H9 (cell line): ENCODE measurements at places on chromosomes 3 and 15. TPM values are rescaled to one million over a fixed set of nuclear protein-coding genes. Genes with fewer than 3 reads are reported as not detected.

DNA sequence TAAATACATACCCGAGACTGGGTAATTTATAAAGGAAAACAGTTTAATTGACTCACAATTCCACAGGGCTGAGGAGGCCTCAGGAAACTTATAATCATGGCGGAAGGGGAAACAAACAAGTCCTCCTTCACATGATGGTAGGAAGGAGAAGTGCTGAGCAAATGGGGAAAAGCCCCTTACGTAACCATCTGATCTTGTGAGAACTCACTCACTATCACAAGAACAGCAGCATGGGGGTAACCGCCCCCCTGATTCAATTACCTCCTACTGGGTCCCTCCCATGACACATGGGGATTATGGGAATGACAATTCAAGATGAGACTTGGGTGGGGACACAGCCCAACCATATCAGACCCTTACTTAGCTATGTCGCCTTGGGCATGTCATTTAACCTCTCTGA lies 27.7 kb downstream of the SCG3 start:
- no peaks in the 10 kb centered on the region; the same call in 1 of the 2 replicates for H3K36me3 ChIP-seq
- no peak overlapping the region for H3K27ac ChIP-seq

Gene HCLS1
- total RNA-seq, result 1.1 and 1.2 TPM in 2 replicates

Gene RBPMS2
- total RNA-seq, result 181 and 185 TPM in 2 replicates

GRCh38 chr3:141333836-141334626 lies 34.3 kb upstream of the ZBTB38 start:
- no peaks in the 10 kb centered on the region for H3K36me3 ChIP-seq
- H3K27ac ChIP-seq, result no peak overlapping the region
- no peaks in the 10 kb centered on the region for H3K27me3 ChIP-seq

Gene BFSP2
- total RNA-seq, result not detected in 2 replicates

Gene P3H2
- 41.1 and 41.5 TPM in 2 replicates for total RNA-seq

Gene IGF2BP2
- total RNA-seq, result 122 and 130 TPM in 2 replicates

DNA sequence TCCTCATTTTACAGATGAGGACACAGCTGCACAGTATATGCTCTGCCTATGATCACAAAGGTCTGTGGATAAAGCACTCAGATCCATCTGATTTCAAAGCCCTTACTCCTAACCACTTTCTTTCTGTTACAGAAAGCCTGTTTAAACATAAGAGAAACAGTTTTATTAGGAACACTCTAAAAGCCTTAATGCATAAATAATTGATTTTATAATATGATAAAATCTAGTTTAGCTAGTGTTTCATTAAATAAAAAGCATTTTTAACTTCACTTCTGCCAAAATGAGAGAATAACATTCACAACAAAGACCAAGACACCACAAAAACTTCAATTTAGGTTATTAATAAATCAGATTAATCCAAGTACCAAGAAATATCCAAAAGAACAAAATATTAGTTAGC lies 21.4 kb downstream of the SNX4 start:
- H3K27ac ChIP-seq, result no peak overlapping the region
- H3K4me1 ChIP-seq, result no peaks in the 10 kb centered on the region
- H3K27me3 ChIP-seq, result no peaks in the 10 kb centered on the region

GRCh38 chr15:86164232-86164898 lies 84.7 kb downstream of the AGBL1 start:
- H3K27ac ChIP-seq, result no peak overlapping the region
- no peak for DNase-seq
- H3K4me3 ChIP-seq, result no peak overlapping the region
- no peaks in the 10 kb centered on the region; the same call in 2 of the 3 replicates for H3K36me3 ChIP-seq
- H3K27me3 ChIP-seq, result no peaks in the 10 kb centered on the region

Gene GOLGA6L1
- total RNA-seq, result not detected in 2 replicates

Gene LRRC31
- not detected in 2 replicates for total RNA-seq

DNA sequence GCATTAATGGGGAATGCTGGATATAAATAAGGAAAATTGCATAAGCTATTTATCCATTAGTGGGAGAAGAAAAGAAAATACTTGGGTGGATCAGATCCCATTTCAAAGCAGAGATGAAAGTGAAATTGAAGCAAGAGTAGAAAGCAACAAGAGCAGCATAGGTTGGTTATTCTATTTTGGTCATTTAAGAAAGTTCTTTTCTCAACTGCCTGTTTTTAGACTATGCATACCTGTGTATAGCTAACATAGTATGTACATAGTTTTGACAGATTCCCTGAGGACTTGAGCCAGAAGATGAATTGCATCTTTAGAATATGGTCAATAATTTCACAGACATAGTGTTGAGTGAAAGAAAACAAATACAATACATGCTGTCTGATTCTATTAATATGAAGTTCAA lies 29.0 kb upstream of the DENND4A start:
- no peak overlapping the region for H3K27ac ChIP-seq
- DNase-seq, result no peak
- no peaks in the 10 kb centered on the region for H3K4me1 ChIP-seq
- H3K36me3 ChIP-seq, result no peaks in the 10 kb centered on the region

- no peak overlapping the region for H3K27ac ChIP-seq
- H3K4me1 ChIP-seq, result no peaks in the 10 kb centered on the region
- peak; percentile 48 for DNase-seq
- H3K4me3 ChIP-seq, result no peak overlapping the region
These were observed 44.3 kb upstream of the MRPS22 start for GRCh38 chr3:139299261-139300132.

- H3K27me3 ChIP-seq, result no peaks in the 10 kb centered on the region; the same call in 1 of the 2 replicates
- H3K4me1 ChIP-seq, result no peaks in the 10 kb centered on the region
- H3K36me3 ChIP-seq, result no peaks in the 10 kb centered on the region
- H3K27ac ChIP-seq, result no peak overlapping the region
These were observed 25.2 kb downstream of the GOLGA6D start for GRCh38 chr15:75307778-75308390.

- H3K36me3 ChIP-seq, result no peaks in the 10 kb centered on the region
- H3K27me3 ChIP-seq, result no peaks in the 10 kb centered on the region
- no peak overlapping the region for H3K27ac ChIP-seq
- no peak for DNase-seq
These were observed 3.2 kb upstream of the FLNB start for GRCh38 chr3:58004973-58005372.
